ENCODE measurements at places on chromosomes 12 and 14.
A peak's percentile ranks its signal among the peaks of the same experiment; 100 is the strongest.

DNA sequence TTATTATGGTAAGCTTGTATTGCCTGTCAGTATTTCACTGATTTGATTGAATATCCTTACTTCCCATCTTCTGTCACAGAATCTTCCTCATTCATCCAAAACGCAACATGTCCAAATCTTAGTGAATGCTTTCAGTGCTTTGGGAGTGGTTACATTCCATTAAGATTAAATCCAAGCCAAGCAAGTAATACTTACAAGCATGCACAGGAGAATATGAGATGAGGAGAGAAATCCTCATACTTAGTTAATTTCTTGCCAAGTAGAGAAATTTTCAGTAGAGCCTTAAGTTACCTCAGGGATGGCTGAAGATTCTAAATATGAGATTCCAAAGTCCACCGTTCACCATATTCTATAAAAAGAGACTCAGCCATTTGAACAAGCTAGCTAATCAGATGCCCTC is 316.0 kb downstream of the RAD51B start:
- DNase-seq = no peak

GRCh38 chr12:104578453-104578852 is 121.7 kb downstream of the CHST11 start:
- peak; percentile 47 for DNase-seq

- no peak for DNase-seq
These were observed 24.5 kb downstream of the CDKN1B start for GRCh38 chr12:12741660-12742059.

DNA sequence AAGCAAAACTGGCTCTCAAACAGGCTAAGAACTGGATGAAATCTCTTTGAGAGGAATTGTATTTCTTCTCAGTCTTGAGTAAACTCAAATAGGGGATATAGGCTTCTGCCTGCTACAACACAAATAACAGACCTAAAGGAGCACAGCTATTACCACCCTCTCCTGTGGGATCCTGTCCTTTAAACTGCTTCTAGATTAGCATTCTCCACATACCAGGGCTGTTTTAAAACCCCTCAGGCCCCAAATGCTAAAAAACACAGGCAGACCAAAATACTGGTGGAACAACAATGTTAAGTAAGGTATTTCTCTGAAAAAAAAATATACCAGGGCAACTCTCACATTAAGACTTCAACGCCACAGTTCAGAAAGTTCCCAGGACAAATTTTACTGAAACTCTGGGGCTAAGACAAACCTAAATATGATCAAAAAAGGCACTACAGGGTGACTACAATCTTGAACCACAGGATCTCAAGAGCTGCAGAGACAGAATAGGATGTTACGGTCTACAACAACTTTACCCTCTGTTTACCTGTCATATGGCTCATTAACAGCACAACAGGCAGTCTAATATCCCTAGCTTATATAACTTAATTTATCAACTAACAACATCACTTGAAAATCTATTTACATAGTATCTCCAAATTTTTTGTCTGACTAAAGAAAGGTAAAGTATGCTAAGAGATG is 7.2 kb downstream of the CPNE8 start:
- no peak for DNase-seq
